ENCODE measurements at places on chromosomes 16 and 17. TPM values are rescaled to one million over a fixed set of nuclear protein-coding genes. Genes with fewer than 3 reads are reported as not detected.

EVPL gene
- total RNA-seq: not detected

GNAO1 gene
- 0.22 TPM for total RNA-seq

MAFG gene
- 48.1 TPM for total RNA-seq

CD300LB gene
- total RNA-seq: not detected

KAT7 gene
- total RNA-seq: 35.0 TPM

P2RX1 gene
- 8.5 TPM for total RNA-seq

HS3ST3A1 gene
- total RNA-seq: 26.3 TPM

SPATA22 gene
- total RNA-seq: 0.22 TPM

KRT32 gene
- total RNA-seq: not detected
